ENCODE measurements at places on chromosomes 5 and 9.

DNA sequence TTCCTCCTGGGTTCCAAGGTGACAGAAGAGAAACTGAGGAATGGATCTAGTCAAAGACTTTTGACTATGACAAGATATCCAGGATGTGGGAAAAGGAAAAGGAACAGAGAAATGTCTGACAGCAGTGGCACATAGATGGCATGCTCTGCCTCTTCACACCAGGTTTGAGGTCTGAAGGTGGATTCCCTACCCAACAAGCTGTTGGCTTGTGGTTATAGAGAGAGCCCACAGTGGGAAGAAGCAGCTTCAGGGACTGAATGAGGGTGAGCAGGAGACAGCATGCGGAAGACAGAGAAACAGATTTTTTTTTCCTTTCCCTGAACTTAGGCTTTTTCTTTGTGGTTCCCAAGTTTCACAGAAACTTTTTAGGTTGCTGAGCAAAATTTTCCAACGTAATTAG, 20.6 kb downstream of the IFNW1 start:
- DNase-seq: no peak

GRCh38 chr9:121349009-121349408, 21.0 kb downstream of the STOM start:
- no peak for DNase-seq

DNA sequence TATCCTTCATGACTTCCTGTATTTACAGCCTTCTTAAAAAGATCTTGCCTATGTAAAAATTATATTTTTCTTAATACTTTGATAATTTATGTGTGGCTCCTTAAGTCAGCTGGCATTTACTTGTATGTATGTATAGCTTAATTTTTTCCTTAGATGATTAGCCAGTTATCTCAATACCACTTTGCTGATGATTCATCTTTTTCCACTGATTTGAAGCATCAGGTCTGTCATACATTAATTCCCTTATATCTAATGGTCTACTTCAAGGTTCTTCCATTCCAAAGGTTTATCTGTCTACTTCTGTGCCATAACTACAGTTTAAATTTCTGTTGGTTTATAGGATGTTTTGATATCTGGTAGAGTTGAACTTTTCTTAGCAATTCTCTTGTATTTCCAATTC, 44.9 kb upstream of the MTMR12 start:
- DNase-seq: no peak

DNA sequence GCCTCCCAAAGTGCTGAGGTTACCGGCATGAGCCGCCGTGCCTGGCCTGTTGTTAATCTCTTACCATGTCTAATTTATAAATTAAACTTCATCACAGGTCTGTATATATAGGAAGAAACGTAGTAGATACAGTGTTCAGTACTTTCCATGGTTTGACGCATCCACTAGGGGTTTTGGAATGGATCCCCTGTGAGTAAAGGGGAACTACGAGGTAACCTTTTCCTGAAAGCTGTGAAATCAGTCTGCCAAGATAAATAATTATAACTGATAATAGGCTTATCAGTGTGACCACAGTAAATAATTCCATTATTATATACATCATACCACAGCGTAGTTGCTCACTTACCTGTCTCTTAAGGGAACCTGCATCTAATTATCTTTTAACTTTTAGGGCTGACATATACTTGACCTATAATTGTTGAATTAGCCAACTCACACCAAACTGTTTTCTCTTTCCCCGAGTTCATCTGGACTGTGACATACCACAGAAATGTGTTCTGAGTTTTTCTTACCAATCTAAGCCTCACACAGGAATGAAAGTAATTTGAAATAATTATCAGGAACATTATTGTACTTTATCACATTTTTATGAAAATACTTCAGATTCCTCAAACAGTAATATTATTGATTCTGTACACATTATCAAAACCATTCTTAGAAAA, 42.9 kb downstream of the DAPK1 start:
- no peak for DNase-seq

DNA sequence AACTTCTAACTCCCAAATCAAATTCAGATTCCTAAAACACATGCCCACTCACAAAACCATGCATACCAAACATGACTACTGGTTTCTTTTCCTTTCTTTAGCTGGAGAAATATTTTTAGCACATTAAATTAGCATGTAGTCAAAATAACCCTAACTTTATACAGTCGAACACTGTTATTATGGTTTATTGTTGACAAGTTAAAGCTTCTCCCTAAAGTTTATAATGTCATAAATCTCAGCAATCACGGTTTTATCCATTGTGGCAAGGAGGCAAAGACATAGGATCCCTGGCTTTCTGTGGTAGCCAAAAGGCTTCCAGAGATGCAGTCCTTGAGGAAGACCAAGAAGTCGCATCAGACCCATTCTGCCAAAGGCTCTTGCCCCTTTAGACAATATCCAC, 27.5 kb downstream of the ARL15 start:
- DNase-seq: no peak

DNA sequence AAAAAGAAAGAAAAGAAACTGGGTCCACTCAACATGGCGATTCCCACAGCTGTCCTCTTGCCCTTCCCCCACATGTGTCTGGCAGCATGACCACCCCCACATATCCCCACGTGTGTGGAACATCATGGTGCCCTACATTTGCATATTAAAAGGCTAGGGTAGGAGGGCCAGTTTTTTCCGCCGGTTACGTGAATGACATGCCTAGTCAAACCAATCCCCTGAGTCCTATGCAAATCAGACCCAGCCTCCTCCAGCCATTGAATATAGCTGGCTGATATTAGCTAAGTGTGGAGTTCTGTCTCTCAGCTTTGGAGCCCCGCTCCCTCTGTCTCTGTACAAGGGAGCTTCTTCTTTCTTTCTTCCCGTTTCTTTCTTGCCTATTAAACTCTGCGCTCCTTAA, 33.0 kb upstream of the CCDC112 start:
- no peak for DNase-seq

All from stimulated activated CD4-positive, alpha-beta T cell treated with anti-CD3 and anti-CD28 coated beads, Interleukin-12 subunit alpha, Interleukin-12 subunit beta, amount 100 ng/mL, for 4 hours (primary cell).